Body of pancreas (tissue), 4 donors: ENCODE measurements at places on chromosomes 5 and 9.

- no peak for DNase-seq
Observed at GRCh38 chr5:2985718-2986117, 234.2 kb upstream of the IRX2 start.

DNA sequence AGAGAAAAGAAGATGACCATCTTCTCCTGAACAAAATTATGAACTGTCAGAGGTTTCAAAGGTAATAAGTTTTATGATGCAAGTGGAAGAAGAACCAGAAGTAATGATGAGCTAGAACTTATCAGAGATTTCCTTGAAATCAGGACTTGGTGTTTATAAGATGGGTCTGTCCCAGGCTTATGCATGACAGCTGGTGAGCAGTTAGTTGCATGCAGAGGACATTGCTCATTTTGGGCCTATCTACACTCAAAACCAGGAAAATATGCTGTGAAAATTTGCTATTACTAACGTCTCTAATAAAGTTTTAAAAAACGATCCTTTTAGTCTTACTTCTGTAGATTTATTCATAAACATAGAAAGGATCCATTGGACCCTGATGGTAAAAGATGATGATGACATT, 6.6 kb upstream of the STC2 start:
- DNase-seq = no peak

GRCh38 chr5:53030893-53031292, 41.7 kb downstream of the ITGA2 start:
- DNase-seq = no peak

DNA sequence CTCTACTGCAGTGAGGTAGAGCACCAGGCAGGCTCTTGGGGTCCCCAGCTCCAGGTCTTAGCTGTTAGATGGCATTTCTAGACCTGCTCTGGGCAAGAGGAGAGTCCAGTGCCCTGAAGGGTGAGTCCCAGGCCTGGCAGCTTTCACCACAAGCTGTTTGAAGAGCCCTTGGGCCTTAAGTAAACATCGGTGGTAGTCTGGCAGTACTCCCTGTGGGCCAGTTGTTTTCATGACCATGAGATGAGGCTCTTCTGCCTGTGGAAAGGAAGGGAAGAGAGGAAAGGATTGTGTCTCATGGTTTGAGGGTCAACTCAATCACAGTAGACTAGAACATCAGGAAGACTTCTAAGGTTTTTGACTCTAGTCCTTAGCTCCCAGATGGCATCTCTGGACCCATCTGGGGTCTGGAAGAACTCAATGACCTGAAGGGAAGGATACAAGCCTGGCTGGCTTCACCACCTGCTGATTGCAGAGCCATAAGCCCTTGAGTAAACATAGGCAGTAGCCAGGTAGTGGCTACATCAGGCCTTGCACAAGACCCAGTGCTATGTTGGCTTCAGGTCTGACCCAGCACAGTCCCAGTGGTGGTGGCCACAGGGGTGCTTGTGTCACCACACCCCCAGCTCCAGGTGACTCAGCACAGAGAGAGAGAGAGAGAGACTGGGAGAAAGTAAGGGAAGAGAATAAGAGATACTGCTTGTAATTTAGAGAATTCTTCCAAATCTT, 114.3 kb upstream of the PCSK5 start:
- DNase-seq = no peak

DNA sequence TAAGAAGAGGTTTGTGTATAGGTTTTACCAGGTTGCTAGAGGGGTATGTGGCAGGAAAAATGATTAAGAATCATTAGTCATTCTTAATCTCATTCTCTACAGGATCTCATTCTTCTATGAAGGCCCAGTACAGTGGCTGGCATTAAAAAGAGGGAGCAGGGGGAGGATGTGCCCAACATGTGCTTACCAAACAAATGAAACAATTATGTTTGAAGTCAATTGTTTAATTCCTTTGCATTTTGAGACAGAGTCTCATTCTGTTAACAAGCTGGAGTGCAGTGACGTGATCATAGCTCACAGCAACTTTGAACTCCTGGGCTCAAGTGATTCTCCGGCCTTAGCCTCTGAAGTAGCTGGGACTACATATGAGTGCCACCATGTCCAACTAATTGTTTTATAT, 23.0 kb downstream of the FNIP1 start:
- no peak for DNase-seq

GRCh38 chr9:99867968-99868367, 38.5 kb upstream of the STX17 start:
- DNase-seq = no peak

DNA sequence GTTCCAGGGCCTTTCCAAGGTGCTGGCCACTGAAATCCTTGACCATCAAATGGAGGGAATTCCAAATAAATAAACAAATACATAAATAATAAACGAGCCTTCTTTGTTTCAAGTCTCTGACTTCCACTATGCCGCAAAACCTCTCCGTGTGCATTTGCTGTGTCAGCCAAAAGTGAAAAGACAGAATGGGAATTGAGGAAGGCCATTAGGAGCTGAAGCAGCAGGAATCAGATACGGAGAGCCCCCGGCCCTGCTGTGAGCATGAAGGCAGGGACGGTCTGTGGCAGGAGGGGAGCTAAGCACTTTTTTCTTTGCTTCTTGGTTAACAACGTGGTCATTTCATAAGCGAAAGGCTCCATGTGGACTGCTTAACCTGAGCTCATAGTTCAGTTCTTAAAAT, 26.1 kb downstream of the PLPPR1 start:
- no peak for DNase-seq

DNA sequence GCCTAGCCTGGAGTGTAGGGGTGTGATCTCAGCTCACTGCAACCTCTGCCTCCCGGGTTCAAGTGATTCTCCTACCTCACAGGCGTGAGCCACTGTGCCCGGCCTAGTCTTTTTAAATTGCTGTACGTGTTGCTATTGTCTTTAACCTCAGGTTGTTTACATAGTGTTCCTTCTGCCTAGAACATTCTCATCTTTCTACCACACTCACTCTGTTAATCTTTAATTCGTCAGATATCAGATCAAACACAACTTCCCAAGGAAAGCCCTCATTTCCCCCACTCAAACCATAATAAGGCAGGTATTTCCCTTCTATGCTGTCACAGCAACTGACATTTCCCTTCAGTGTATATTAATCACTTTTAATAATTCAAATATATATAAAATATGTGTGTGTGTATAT, 1310.0 kb upstream of the C9orf72 start:
- DNase-seq = no peak

GRCh38 chr5:123611406-123611709, 99.4 kb downstream of the CSNK1G3 start:
- DNase-seq = no peak

DNA sequence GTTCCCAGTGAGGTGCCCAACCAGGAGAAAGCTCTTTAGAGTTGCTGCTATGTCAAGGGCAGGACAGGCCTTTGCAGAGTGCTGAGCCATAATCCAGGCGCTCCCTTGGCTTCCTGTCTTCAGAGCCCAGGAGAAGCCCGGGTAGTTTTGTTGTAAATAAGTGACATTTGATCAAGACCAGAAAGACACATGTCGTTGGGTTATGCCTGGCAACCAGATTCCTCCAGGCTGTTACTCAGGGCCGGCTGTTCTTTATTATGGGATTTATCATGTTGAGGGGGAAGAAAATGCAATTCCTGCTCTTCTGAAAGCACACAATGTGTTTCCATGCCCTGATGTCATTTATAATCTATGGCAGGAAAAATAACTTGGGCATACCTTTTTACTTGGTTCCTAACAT, 39.3 kb upstream of the SEMA4D start:
- no peak for DNase-seq

DNA sequence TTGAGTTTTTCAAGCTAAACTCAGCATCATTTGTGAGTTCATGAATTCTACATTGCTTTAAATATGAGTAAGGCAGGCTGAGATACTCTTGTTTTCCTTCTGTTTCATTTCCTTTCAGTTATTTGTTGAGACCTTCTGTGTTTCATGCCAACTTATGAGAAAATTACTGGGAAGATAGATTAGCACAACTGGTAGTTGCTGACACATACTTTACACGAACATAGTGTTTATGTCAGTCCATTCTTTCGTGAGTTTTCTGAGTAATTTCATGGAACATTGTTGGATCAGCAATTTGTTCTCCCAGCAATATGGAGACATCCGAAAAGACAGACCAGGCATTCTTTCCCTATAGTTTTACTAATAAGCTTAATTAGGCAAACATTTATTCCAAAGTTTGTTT, 102.0 kb upstream of the SMC5 start:
- DNase-seq = no peak

- DNase-seq = no peak
Observed at GRCh38 chr9:7227951-7228350, 470.2 kb downstream of the KDM4C start.

DNA sequence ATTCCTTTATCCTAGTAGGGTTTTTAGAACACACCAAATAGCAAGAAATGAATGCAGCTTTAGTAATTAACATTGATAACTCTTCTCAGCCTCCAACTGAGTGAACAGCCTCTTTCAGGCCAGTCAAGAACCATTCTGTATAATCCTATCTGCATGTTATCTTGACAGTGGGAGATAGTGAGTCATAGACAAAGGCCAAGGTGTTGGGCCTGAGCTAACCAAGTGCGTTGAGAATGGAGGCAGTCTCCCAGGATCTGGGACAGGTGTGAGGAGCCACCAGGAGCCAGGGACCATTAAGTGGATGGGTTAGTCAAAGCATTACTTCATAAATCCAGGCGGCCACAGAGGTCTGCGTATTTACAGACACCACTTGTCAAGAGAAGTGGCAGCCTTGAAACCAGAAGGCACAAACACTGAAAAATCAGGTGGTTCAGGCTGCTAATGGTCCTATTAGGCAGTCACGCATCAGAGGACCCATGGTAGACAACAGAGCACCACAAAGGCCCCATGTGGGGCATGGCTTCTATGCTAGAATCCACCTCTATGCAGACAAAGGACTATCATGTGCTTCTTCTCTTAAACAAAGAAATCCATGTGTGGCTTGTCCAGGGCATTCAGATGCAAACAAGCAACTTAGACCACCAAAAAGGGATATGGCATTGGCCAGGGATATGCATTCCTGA, 409.7 kb upstream of the PIK3R1 start:
- DNase-seq = no peak

GRCh38 chr9:110382731-110383130, 45.1 kb upstream of the TXNDC8 start:
- no peak for DNase-seq

- DNase-seq = no peak
Observed at GRCh38 chr9:82621447-82621846, 441.5 kb downstream of the RASEF start.

GRCh38 chr9:91415290-91415689, 8.3 kb downstream of the NFIL3 start:
- no peak for DNase-seq

GRCh38 chr5:41747301-41747700, 122.9 kb downstream of the OXCT1 start:
- DNase-seq = no peak

DNA sequence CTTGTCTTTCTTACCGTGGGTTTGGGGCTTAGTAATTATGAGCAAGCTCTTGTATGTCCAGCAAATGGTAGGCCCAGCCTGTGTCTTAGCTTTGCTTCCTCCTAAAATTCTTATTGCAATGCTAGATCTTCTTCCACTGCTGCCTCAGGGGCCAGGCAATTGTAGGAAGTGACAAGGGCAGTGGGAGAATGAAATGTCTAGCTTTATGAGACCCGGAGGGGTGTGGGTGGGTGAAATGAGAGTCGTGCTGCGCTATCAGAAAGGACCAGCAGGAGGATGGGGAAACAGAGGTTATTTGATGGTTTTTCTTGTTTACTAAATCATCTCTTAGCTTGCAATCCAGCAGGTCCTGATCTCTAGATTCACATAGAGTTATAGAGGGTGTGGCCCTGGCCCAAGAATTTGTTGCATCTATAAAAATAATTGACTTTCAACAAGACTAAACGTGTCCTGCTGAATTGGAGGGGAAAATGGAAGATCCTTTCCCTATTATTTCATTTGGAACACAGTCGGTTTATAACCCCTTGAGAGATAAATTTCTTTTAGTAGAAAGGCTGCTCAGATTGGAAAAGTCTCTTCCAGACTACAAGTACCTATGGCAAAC, 43.7 kb downstream of the ZNF366 start:
- no peak for DNase-seq

DNA sequence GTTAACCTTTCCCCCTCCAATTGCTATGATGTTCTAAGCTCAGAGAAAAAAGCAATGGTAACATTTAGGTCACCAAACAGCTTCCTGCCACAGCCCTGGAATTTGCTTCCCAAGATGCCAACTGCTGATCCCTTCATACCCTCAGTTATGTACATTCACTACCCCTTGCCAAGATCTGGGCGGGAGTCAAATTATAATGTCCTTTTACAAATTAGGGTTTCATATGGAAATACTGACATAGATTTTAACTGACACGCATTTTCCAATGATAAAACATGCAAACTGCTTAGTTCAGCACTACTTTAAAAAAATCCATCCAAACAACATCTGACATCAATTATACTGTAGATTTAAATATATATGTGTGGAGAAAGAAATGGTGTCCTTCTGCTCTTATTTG, 5.0 kb downstream of the LOX start:
- no peak for DNase-seq

GRCh38 chr5:72112389-72112788, 5.1 kb downstream of the MAP1B start:
- DNase-seq = no peak

DNA sequence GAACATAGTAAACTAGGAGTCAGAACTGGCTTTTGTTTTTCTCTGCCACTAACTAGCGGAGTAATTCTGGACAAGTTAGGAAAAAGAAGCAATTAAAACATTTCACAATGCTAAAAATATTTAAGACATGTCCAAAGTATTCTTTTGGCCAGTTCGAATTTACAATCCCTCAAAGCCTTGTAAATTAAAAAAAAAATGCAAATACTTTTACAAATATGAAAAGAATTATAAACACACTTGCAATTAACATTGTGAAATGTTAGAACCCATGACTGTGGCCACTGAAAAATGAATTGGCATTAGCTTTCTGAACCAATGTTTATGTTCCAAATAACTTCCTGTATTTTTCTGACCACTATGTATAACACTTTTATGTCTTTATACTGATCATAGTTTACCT, 2.2 kb downstream of the RAD1 start:
- DNase-seq = no peak

DNA sequence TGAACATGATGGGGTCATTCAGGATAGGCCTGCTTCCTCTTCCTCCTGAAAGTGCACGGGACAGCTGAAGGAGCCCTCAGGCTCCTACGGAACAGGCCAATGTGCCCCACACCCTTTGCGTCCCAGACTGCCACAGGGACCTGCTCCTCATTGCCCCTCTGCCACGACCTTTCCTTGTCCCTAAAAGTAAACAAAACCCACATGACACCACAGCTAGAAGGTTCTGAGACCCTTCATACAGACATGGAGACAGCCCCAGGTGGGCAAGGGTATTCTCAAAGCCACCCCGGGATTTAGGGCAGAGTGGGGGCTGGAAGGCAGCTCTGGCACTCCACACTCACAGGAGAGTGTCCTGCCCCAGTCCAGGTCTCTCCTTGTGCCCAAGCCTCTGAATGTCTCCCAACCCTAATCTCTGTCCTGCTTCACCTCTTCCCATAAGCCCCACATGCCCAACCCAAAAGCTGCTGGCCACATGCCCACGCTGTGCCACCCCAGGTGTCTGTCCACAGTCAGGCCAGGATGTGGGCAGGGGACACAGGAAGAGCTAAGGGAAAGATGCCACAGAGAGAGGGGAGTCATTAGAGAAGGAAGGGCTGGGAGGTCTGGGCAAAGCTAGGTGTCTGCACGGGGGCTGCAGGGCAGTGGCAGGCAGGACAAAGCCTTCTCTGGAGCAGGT, 800 bp downstream of the AMBP start:
- DNase-seq = no peak
